ENCODE measurements at places on chromosomes 1 and 21.

DNA sequence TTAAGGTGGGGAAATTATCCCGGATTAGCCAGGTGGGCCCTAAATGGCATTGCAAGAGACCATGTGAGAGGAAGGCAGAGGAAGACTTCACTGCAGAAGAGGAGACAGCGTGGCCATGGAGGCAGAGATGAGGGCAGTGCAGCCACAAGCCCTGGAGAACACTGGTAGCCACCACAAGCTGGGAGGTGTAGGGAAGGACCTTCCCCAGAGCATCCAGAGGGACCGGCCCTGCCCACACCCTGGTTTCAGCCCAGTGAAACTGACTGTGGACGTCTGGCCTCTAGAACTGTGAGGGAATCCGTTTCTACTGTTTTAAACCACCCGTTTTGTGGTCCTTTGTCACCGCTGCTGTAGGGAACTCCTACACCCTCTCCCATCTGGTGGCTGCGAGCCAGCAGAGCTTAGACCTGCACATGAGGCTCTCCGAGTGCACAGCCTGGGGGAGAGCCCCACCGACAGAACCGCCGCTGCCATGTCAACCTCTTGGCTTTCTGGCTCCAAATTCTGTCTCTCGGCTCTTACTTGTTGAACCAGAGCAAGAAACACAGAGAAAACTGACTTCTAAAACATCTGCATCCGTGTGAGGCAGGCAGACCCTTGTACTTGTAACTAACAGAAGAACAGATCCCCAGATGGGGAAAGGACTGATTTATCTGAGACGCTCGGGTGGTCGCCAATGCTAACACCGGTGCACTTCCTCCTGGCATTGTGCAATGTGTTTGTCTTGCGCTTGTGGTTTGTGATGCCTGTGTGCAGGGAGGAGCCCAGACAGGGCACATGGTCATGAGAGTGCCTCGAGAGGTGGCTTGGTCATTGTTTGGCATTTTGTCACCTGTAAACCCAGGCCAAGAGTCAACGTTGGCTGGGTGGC, 90.8 kb upstream of the TMPRSS2 start:
- DNase-seq = no peak

DNA sequence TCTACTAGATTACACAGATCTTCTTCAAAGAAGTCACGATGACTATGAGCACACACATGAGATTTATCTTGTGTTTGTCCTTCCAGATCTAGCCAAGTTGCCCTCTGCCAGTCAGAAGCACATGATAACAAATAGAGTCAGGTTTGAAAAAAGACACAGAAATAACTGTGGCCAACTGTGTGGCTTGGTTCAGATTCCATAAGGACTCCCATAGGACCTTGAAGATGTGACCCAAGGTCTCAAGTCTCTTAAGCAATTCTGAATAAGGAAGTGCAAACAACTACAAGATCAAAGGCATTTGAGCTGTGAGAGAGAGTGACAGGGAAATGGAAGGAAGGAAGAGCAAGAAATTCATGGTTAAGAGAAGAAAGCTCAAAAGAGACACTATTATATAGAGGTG, 194.0 kb downstream of the PLPP3 start:
- no peak for DNase-seq

GRCh38 chr1:22803833-22804232, 93.2 kb downstream of the EPHB2 start:
- DNase-seq = no peak

DNA sequence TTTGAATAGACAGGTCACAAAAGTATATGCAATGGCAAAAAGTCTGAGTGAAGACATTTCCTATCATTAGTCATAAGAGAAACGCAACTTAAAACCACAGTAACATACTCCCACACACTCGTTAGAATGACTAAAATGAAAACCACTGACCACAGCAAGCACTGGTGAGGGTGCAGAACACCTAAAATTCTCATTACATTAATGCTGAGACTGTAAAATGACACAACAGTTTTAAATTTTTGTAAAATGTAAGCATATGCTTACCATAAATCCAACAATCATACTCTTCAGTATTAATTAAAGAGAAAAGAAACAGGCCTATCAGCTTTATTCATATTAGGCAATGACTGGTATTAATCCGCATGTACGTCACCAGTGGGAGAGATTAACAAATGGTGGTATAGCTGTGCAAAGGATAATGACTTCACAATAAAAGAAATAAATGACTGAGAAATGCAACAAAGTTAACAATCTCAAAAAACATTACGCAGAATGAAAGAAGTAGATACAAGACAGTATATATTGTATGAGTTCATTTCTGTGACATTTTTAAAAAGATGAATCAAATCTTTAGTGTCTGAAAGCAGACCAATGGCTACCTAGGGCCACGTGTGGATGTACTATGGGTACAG, 253.5 kb downstream of the AKT3 start:
- DNase-seq = no peak

DNA sequence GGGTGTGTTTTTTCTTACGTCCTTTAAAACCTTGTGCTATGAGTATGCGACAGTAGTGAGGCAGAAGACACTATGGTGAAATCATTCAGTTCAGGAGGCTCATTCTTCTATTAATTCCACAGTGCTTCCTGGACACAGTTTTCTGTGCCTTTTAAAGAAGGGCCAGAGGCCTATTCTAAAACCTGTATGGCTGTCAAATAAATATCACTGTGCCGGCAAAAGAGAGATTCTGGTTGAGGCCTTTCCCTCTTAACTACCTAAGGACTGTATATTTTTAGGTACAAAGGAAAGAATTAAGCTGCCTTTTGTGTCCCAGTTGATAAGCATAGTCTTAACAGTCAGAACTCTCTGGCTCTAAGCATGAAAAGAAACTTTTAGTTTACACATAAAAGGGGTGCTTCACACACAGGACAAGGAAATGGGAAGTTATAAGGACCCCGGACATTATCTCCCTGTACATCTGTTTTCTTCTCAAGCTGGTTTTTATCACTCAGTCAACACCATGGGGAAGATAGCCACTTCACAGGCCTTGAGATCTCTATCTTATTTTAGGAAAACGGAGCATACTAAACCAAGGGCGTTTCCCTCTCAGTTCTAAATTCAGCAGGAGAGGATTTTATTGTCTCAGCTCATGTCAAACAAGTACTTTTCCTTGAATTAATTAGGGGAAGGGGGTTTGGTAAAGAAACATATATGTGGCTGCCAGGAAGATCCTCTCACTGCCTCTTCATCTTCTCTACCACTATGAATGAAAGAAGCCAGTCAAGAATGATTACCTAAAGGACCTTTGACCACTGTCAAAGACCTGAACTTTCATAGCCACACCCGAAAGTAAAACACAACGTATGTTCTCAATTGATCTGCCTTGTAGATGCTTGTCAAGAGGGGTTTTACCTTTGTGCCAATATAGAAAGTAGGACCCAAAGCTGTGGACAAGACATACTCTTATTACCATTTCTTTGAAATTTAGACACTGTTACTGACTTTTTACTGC, 71.4 kb upstream of the HSPA13 start:
- no peak for DNase-seq

DNA sequence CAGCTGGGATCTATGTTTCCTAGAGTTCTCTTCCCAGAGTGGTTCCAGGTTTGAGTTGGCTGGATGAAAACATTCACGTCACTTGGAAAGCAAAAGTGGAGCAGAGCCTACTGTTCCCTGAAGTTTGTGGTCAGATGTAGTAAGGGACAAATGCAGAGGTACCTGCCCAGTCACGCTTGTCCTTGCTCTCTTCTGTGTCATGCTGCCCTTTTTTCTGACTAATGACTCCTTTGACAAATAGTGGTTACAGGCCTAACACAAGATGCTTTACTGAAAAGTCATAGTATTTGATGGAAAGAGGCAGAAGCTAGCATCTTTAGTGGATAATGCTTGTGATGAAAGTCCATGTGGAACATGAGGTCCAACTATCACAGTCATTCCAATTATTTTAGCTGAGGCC, 881.4 kb upstream of the B3GALT2 start:
- DNase-seq = no peak
